ENCODE measurements at places on chromosomes 11 and 22.
A peak's percentile ranks its signal among the peaks of the same experiment; 100 is the strongest.

DNA sequence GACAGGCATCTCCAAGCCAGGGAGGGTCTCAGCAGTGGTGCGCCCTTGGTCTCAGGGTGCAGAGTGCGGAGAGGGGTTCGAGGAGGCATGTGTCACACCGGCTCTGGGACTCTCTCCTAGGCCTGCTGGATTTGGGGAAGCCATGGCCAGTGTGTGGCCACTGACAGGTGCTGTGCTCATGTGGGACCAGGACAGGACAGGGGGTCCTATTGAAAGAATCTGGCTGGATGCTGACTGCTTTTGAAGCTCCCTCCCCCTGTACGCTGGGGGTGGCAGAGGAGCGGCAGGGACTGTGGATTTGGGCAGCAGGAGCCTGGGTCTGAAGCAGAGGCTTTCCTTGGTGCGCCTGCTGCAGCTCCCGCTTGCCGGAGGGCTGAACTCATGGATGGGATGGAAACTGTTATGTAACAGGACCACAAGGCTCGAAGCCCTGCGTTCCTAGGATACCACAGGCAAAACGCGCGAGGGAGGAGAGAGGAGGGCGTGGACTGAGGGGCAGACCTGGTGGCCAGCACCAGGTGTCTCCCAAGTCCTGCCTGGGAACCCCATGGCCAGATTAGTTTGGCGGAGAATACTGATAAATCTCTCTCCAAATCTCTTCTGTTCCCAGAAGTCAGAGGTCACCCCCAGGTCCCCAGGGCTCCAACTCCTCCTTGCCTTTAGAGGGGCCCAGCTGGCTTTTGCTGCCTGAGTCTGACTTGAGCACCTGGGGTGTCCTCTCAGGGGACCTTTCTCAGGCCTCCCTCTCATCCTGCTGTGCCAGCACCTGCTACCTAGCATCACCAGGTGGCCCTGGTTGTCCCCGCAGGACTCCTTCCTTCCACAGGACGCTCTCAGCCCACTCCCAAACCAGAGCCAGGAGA lies 13.8 kb upstream of the TEF start:
- peak; percentile 68 for DNase-seq

DNA sequence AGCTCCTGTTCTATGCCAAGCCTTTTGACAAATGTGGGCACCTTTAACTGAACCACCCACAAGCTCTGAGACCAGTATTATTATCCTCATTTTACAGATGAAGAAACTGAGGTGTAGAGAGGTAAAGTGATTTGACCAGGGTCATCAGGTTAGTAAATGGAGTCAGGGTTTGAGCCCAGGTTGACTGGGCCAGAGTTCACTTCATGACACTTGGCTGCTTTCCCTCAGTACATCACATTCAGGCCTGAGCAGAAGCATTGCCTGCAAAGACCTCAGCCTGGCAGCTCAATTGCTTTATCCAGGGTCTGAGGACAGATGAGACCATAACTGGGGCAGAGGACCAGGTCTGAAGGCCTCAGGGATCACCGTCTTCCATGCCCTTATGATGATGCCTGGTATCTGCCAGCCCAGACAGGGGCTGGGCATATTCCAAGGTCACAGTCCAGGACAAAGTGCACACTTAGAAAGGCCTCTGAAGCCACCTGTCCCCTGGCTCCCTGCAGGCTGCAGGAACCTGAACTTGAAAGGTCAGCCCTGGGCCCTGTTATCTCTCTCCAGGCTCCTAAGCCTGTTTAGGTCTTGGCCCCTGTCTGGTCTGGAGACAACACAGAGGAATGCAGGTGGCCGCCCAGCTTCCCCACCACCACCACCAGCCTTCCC lies 32.0 kb downstream of the POU2AF3 start:
- no peak for DNase-seq

GRCh38 chr11:64409707-64410403 lies 50.9 kb downstream of the RPS6KA4 start:
- DNase-seq = no peak

GRCh38 chr11:15605094-15605493 lies 490.4 kb downstream of the INSC start:
- DNase-seq = no peak

DNA sequence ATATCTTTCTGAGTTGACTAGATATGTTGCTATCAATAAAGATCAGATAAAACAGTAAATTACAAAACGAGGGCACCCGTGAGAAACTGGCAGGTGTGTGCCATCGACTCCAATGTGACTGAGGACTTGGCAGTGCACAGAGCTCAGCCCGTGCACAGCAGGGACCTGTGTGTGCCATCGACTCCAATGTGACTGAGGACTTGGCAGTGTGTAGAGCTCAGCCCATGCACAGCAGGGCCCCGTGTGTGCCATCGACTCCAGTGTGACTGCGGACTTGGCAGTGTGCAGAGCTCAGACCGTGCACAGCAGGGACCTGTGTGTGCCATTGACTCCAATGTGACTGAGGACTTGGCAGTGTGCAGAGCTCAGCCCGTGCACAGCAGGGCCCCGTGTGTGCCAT lies 347.2 kb upstream of the B3GAT1 start:
- no peak for DNase-seq
